ENCODE measurements at places on chromosomes 11 and 22.

GRCh38 chr22:24426851-24427499 is 424 bp upstream of the ADORA2A start:
- DNase-seq: no peak

GRCh38 chr22:46833228-46833627 is 70.8 kb downstream of the TBC1D22A start:
- DNase-seq: no peak

DNA sequence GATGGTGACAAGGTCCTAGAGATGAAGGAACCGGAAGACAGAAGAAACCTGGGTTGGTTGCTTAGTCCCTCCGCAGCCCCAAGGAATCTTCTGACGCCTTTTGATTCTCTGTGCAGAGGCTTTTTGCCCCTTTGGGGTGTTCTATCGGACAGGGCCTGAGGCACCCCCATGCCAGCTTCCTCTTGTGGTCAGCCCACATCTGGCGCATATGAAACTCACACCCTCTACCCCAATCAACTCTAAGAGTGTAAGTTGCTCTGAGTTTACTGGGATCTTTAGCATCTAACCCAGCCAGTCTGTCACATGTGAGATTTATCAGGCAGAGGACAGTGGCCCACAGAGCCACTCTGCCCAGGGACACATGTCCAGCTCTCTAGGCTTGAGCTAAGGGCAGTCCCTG is 17.4 kb downstream of the RASD2 start:
- DNase-seq: no peak

DNA sequence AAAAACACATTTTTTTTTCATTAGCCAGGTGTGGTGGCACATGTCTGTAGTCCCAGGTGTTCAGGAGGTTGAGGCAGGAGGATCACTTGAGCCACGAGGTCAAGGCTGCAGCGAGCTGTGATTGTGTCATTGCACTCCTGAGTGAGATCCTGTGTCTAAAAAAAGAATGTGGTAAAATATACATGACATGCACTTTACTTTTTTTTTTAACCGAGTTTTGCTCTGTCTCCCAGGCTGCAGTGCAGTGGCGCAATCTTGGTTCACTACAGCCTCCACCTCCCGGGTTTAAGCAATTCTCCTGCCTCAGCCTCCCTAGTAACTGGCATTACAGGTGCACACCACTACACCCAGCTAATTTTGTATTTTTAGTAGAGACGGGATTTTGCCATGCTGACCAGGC is 22.5 kb upstream of the CLDN5 start:
- no peak for DNase-seq

GRCh38 chr11:19183646-19184045 is 18.1 kb downstream of the CSRP3 start:
- DNase-seq: no peak

DNA sequence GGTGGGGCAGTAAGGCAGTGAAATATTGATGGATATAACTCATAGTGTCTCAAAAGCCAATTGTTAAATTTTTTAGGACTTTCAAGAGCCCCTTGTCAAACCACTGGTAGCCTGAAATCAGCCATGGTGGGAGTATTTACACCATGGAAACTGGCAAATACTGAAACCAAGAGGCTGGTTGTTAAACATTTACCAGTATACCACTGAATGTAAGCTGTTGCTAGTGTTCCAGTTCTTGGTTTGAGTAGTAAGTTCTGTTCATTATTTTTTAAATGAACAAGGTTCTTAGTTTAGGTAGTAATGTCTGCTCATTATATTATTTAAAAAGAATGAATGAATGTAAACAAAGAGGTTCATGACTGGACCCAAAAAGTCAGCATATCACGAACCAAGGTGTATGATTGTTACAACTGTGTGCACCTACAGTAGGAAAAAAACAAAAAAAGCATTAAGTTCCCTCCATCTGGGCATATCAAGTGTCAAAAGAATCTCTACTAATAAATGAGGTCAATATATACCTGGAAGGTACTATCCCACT is 4.5 kb upstream of the EIF3F start:
- DNase-seq: no peak

DNA sequence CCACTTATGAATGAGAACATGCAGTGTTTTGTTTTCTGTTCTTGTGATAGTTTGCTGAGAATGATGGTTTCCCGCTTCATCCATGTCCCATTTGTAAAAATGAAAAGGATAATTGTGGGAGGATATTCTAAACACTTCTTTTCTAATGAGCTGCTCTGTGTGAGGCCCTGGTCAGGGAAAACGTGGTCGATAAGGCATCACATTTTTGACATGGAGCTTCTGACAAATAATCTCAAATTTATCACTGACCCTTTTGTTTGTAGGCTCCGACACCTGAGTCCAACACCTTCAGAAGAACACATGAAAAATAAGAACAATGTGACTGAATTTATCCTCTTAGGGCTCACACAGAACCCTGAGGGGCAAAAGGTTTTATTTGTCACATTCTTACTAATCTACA is at the start of gene OR4A15:
Gene OR4A15, plus strand, starts transcription at position 301 of the 400 bp plus-strand sequence. Its CDS starts 0 bp downstream, at position 301.
- DNase-seq: no peak

GRCh38 chr11:106101819-106102218 is 24.4 kb downstream of the AASDHPPT start:
- DNase-seq: no peak

GRCh38 chr11:9643751-9644150 is 20.1 kb upstream of the SWAP70 start:
- no peak for DNase-seq

DNA sequence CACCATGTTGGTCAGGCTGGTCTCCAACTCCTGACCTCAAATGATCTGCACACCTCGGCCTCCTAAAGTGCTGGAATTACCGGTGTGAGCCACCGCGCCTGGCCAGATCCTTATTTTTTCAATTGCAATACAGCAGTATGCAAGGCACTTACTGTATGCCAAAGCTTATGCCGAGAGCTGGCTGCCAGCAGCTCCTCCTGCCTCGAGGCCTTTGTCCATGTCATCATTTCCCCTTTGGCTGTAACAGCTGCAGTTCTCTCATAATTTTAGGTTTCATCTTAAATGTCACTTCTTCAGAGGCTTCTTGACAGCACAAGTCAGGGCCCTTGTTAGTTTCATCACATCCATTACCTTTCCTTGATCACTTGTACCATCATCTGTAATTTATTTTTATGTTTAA is 1.5 kb upstream of the SREBF2 start:
- DNase-seq: peak; percentile 18

DNA sequence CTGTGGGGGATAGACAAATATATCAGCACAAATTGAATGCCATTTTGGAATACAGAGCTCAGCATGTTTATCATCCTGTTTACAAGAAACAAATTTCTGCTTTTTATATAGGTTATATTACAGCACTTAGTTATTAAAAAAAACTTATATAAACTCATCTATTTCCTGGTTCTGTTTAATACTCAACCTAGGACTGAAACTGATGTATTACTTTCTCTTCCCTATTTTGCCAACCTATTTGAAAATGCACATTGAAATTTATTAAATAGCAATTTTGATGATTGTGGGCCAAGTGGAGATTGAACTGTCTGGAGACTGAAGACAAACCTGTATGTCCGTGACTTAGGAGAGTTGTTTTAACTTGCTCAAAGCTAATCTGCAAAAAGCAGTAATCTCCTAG is 288.3 kb upstream of the ANO3 start:
- no peak for DNase-seq

DNA sequence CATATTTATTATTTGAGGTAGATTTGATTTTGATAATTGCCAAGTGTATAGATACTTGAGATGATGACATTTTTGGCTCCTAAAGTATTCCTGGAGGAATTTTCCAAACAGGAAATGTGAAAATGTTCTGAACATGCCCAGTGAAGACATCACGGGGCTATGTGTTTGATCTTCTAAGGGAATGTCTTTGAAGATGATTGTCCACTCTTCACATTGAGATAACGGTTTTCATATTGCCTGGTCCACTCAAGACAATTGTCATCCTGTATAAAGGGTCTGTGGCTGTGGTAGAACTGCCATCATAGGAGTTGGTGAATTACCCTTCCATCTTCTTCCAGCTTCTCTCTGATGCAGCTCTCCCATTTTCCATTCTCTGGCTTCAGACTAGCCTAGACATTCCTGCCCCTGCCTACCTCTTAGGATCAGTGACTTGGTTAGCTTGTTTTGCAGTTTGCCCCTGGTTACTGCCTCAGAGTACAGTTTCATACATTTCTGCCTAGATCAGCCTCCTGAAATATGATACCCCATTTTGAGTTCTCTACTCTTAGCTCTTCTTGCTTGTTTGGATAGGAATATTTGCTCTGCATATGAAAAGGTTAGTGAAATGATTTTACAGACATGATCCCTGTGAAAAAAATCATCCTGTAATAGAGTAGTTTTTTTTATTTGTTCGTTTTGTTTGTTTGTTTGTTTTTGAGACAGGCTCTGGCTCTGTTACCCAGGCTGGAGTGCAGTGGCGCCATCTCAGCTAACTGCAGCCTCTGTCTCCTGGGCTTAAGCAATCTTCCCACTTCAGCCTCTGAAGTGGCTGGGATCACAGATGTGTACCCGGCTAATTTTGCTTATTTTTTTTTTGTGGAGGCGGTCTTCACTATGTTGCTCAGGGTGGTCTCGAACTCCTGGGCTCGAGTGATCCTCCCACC is 111.4 kb upstream of the SORL1-AS1 start:
- no peak for DNase-seq

DNA sequence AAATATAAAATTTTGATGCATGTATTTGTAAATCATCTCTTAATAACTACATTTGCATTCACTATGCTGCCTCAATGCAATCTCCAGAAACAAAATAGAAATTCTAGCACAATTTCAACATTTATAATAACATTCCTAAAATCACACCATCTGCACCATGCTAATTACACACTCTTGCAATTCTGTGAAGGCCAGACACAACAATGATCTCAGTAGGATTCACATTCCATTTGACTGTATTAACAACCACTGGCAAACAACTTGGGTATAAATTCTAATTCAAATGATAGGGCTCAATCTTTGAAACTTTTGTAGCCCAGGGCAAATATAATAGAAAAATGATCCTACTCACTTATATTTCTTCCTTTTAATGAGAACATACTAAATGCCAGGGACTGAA is 25.9 kb downstream of the RAB6A start:
- no peak for DNase-seq

- DNase-seq: no peak
These were observed 1008.0 kb downstream of the FAM181B start for GRCh38 chr11:81725701-81726100.

DNA sequence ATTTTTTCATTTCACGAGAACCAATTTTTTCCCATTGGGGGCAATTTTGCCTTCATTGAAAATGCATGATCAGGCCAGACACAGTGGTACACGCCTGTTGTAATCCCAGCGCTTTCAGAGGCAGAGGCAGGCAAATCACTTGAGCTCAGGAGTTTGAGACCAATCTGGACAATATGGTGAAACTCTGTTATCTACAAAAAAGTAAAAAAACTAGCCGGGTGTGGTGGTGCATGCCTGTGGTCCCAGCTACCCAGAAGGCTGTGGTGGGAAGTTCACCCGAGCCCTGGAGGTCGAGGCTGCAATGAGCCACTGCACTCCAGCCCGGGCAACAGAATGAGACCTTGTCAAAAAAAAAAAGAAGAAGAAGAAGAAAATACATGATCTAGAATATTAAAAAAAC is 19.2 kb upstream of the UPK3A start:
- no peak for DNase-seq

- DNase-seq: no peak
These were observed 943.9 kb downstream of the OPCML start for GRCh38 chr11:132588366-132588765.

DNA sequence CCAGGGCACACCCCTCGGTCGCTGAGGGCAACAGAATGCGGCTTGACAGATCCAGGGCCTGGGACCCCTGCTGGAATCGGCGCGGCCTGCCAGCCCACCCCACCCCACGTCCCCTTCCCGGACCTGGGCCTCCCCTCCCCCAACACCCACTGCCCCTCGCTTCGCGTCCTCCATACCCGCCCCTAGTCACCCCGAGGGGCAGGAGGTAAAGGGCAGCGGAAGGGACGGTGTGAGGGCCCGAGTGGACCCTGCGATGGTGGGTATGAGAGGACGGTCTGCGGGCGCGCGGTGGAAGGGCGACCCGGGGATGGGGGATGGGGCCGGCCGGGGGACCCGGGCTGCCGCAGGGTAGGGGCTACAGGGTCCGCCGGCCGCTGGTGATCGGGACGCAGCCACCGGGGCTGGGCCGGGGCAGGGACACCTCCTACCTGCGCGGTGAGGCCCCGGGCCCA is 311 bp downstream of the APBB1 start:
- DNase-seq: peak; percentile 15

- peak; percentile 68 for DNase-seq
These were observed 2.2 kb upstream of the KMT2A start for GRCh38 chr11:118434123-118434552.

DNA sequence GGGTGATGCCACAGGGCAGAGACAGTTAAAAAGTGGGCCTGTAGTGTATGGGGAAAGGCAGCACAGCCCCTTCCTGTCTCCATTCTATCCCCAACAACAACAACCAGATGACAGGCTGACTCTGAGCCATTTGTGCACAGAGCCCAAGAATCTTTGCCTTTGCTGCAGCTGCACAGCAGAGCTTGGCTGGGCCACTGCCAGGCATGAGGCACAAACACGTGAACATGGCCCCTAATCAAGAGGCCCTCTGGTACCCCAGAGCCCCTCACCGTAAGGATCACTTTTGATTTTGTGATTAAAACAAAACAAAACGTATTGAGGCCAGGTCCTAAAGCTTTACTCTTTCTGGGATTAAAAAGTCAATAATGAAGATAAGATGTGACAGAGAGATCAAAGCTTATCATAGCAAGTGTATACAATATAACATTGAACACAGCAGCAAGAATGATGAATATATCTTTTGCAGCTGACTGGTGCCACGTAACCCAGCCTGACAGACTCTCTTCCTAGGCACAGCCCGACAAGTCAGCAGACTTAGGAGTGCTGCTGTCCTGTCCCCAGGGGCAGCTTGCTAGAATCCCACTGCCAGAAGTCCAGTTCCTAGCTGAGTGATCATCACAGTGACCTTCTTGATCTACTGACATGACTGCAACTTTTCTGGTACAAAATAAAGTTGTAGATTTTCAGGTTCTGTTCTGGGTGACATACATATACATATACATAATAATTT is 117.8 kb downstream of the SERGEF start:
- no peak for DNase-seq

DNA sequence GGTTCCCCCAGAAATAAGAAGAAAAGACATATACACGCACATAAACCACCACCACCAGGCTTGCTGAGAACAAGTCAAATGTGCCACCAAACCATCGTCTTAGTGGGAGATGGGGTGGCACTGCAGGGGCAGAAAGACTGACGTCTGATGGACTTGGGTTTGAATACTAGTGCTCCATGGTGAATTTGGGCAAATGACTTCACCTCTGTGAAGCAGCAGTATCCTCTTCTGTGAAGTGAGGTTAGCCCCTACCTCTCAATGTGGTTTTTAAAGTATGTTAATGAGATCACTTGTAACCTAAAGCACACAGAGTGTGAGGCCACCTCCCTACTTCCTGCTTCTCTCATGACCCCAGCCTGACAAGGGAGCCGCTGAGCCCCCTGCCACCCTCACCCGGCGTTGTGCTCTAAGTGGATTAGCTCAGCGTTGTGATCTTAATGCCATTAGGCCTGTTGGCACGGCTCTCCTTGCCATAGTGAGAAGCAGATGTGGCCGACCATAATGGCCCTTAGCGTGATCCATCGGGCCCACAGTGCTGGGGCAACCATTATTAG is 14.4 kb downstream of the ZBTB16 start:
- DNase-seq: peak; percentile 41
